ENCODE measurements at places on chromosomes 6 and 20. TPM values are rescaled to one million over a fixed set of nuclear protein-coding genes. Genes with fewer than 3 reads are reported as not detected.

GRCh38 chr20:50601511-50602431, 89.6 kb downstream of the RIPOR3 start:
- no peak for DNase-seq

- no peak for DNase-seq
These were observed 22.7 kb downstream of the TAF11 start for GRCh38 chr6:34865107-34865506.

DNA sequence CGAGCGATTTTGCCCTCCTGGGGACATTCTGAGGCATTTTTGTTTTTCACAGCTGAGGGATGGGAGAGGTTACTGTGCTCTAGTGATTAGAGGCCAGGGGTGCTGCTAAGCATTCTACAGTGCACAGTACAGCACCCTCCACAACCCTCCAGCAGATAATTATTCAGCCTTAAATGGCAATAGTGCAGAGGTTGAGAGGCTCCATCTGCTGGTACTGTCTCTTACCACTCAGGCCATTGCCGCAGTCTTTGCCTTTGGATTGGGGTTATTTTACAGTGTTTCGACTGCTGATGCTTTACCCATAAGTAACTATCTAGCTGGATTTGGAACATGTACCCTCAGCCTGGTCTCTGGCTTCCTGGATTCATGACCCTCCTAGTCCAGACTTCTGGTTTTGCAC, 705.3 kb downstream of the KIF16B start:
- DNase-seq = no peak

DNA sequence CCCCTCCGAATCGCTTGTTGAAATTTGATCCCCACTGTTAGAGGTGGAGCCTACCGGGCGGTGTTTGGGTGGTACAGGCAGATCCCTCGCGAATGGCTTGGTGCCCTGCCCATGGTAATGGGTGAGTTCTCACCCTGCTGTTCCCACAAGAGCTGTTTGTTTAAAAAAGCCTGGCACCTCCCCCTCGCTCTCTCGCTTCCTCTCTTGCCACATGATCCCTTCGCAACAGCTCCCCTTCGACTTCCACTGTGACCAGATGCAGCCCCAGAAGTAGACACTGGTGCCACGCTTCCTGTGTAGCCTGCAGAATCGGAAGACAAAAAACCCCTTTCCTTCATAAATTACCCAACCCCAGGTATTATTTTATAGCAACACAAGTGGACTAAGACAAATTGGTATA, 292.2 kb upstream of the QKI start:
- no peak for DNase-seq

- no peak for DNase-seq
These were observed 85.7 kb upstream of the FOXC1 start for GRCh38 chr6:1524040-1524480.

- peak; percentile 21 for DNase-seq
These were observed 39.8 kb upstream of the MMS22L start for GRCh38 chr6:97322811-97323210.

DNA sequence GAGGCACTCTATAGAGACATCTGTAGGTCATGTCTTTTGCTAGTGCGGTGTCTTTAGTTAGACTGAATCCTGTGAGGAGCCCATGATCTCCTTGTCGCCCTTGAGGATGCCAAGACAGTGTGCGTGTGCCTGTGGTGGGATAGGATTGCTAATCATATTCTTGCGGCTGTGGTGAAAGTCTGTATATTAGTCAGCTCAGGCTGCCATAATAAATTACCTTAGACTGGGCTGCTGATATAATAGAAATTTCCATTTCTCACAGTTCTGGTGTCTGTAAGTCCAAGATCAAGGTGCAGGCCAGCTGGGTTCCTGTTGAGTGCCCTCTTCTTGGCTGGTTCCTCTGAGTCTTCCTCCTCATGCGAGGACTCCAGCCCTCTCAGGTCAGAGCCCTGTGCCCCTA, 141.2 kb downstream of the JARID2 start:
- no peak for DNase-seq

DNA sequence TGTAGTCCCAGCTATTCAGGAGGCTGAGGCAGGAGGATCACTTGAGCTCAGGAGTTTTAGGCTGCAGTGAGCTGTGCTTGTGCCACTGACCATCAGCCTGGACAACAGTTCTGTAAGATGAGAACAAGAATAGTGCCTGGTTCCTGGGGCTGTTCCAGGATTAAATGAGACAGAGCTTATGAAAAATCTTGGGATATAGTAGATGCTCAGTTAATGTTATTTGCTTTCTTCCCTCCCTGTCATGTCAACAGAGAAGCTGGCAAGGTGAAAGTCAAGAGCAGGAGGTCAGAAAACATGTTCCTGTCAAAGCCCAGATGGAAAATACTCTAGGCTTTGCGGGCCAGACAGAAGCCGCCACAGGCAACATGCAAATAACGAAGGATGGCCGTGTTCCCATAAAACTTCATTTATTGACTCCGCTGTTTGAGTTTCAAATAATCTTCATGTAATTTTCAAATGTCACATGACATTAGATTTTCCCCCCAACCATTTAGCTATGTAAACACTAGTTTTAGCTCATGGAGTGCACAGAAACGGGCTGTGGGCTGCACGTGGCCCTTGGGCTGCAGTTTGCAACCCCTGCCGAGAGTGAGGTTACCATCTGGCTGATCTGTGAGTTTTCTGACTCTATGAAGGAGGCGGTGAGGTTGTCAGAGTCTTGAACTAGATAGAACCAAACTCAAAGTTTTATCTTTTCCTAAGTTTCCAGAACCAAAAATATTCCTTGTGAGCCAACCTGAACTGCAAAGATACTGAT, 63.4 kb upstream of the PMEPA1 start:
- DNase-seq = no peak

GRCh38 chr6:25042536-25042935, 106.8 kb upstream of the RIPOR2 start:
- no peak for DNase-seq

- DNase-seq = no peak
These were observed 44.0 kb upstream of the DOK5 start for GRCh38 chr20:54431156-54431944.

- no peak for DNase-seq
These were observed 1.2 kb upstream of the TBXT start for GRCh38 chr6:166168616-166169548.

GRCh38 chr6:26064619-26065257, 22.5 kb upstream of the HFE start:
- DNase-seq = peak; percentile 49

- DNase-seq = no peak
These were observed 219.7 kb downstream of the UNC5CL start for GRCh38 chr6:40819182-40819834.

- no peak for DNase-seq
These were observed 34.8 kb upstream of the CD83 start for GRCh38 chr6:14082771-14083170.

- DNase-seq = no peak
These were observed 86.6 kb downstream of the JARID2 start for GRCh38 chr6:15332446-15332845.

- no peak for DNase-seq
These were observed 5.8 kb downstream of the UNC93A start for GRCh38 chr6:167296902-167297301.

DNA sequence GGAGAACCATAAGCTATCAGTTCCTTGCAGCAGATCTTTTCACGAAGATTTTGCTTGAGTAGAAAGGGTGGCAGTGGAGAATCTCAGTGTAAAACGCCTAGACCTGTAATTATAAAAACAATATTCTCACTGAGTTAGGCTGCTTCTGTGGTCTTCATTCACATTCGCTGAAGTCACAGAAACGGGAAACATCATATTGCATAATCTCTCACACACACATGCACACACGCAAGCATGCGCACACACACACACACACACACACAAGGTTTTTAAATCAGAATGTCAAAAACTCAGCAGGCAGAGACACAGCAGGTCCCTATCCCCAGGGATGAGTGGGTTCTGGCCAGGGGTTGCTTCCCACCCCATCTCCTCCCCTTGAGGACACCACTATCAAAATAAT, 175.5 kb downstream of the ATXN1 start:
- DNase-seq = no peak

DNA sequence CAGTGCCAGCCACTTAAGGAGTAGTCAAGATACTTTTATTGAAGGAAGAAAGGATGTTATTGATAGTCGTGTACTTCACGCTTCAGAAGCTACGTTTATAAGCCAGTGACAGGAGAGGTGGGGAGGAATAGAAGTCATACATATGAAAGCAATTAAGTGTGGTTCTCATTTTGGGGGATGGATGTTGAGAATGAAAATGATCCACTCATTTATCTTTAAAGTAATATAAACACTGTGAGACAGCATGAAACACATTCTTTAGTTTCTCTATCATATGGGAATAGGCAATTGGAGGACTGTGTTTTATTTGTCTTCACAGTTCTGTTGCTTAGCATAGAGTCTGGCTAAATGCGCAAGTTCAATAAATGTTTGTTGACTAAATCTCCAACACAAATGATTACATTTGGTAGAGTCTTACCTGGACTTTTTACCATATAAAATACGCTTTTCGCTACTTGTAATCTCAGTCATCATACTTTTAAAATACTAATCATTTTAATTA, 35.2 kb downstream of the AK9 start:
- no peak for DNase-seq

- DNase-seq = no peak
These were observed 10.3 kb downstream of the CLDN20 start for GRCh38 chr6:155274106-155274505.

- DNase-seq = no peak
These were observed 3.1 kb downstream of the CNPY3 start for GRCh38 chr6:42932412-42932811.

DNA sequence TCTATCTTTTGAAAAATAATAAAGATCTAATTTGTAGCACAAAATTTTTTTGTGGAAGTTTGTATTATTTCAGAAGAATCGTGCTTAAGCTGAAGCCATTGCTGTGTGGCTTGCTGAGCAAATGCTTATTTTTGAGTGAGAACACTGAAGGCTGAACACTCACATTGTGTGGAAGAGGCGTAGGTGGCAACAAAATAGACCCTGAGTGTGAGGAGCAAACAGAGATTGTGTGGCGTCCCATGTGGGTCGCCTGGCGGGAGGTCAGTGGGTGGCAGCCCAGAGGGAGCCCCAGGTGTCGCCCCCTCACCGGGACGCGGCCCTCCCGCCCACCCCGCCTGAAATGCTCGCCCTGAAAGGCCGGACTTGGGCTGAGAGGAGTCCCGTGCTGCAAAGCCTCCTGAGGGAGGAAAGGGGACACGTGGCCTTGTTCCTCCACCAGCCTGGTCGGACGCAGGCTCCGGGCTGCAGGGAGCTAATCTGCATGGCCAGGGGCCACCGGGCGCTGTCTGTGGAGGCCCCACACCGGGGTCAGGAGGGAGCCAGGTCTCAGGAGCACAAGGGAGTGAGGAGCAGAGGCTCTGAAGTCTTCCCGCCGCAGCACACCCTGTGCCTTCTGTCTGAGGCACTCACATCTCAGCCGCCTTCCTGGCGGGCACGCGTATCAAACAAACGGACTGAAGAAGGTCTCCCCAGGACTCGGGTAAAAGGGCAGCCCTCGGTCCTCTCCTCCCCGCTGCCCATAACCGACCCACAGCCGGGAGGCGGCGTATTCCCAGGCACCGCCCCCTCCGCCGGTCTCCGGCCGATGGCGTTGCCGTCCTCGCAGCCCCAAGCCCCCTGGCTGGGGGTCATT, 15.9 kb downstream of the DDO start:
- no peak for DNase-seq

DNA sequence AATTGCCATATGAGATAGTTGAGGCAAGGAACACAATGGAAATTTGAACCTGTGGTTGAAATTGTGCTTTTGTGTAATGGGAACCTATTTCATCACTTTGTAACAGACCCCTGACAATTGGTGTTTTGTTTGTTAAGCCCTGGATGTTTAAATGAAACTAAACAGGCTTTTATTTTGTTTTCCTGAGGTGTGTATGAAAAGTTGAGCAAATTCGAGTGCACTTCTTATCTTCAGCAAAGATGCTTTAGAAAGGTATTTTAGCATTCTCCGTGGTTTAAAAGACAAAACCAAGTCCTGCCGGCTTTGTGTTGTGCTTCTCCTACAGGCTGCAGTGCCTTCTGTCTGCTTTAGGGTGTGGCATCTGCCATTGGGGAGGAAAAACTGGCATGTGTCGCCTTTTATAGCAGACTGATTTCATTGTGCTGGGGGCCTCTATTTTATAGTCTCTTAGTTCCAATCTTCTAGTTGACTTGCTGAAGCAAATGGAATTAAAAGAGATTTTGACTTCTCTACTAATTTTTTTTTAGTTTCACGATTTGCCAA, 2.2 kb upstream of the ARID1B start:
- DNase-seq = no peak

DNA sequence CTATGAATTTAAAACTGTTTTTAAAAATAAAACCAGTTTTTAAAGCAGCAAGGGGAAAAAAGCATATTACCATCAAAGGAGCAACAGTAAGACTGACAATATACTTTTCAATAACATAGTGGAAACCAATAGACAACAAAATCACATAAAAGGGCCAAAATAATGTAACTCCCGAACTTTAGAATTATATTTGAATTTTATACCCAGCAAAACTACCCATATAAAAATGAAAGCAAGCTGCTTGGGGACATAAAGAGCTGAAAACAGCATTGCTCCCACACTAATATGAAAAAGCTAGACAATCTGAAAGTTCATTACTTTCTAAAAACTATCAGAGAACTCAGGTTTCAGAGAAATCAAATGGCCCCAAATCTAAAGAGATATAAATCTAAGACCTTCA, 199.4 kb upstream of the ARID1B start:
- DNase-seq = no peak

DNA sequence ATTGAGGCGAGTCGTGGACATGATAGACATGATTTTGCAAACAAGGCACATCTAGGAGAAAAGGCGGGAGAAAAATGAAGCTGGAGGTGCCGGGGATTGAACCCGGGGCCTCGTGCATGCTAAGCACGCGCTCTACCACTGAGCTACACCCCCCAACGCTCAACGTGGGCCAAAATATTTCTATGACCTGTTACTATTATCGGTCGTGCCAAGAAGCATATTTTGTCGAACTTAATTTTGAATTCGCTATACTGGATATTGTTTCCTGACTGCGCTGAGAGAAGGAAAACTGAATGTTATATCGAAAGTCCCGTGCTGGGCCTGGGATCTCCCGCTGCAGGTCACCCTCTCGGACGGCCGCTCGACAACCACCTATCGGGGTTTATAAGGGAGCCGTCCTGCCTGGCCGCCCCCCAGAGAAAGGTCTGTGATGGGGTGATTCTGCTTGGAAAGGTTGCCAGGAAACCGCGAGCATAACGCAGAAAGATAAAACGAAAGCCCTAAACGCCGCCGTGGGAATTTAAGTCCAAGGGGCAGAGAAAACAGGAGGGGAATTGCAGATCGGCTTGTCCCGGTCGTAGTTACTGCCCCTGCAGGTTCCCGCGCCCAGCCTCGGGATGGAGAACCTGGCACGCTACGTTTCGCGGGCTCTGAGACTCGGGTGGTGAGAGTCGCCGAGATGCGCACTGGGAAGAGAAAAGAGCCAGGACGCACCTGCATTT, 60.0 kb downstream of the TRIM27 start:
- peak; percentile 82 for DNase-seq

GRCh38 chr6:139939189-139939979, 564.9 kb upstream of the CITED2 start:
- DNase-seq = no peak

- DNase-seq = no peak
These were observed 443.8 kb upstream of the MANEA start for GRCh38 chr6:95133578-95133977.

Gene BAG2
- 22.6 TPM for total RNA-seq

Gene SPATS1
- not detected for total RNA-seq

Gene BPIFB1
- total RNA-seq = not detected

Gene WFDC12
- total RNA-seq = not detected

Gene EMILIN3
- not detected for total RNA-seq

Gene CALHM5
- total RNA-seq = 3.8 TPM

Gene CCDC28A
- 18.3 TPM for total RNA-seq

Gene TPBG
- 17.7 TPM for total RNA-seq

Gene MYLK4
- 0.24 TPM for total RNA-seq

Gene NRSN1
- total RNA-seq = not detected

Gene IFT52
- 43.6 TPM for total RNA-seq
